ENCODE measurements at places on chromosomes 1 and 21.

GRCh38 chr1:96492236-96492635 is 229.3 kb upstream of the PTBP2 start:
- H3K36me3 ChIP-seq = no peaks in the 10 kb centered on the region
- no peaks in the 10 kb centered on the region for H3K27me3 ChIP-seq
- H3K27ac ChIP-seq = no peak overlapping the region
- no peak overlapping the region for H3K4me3 ChIP-seq
- DNase-seq = no peak

DNA sequence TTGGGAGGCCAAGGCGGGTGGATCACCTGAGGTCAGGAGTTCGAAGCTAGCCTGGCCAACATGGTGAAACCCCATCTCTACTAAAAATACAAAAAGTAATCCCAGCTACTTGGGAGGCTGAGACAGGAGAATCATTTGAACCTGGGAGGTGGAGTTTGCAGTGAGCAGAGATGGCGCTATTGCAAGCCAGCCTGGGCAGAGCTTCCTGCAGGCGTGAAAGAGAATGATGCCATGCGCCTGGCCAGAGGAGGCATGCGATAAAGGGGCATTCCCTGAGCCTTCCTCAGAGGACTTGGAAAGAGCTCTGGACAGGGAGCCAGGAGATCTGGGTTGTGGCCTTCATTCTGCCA is 3.2 kb downstream of the E2F2 start:
- no peaks in the 10 kb centered on the region for H3K36me3 ChIP-seq
- H3K27ac ChIP-seq = no peak overlapping the region
- peaks cover 28% of the 10 kb centered on the region for H3K4me1 ChIP-seq
- H3K4me3 ChIP-seq = no peak overlapping the region
- no peak for DNase-seq
- H3K27me3 ChIP-seq = peaks cover 2% of the 10 kb centered on the region

- H3K27ac ChIP-seq = no peak overlapping the region
- DNase-seq = no peak
- H3K36me3 ChIP-seq = no peaks in the 10 kb centered on the region
- no peak overlapping the region for H3K4me3 ChIP-seq
- no peaks in the 10 kb centered on the region for H3K27me3 ChIP-seq
These were observed 55.6 kb upstream of the MACF1 start for GRCh38 chr1:39148942-39149341.

GRCh38 chr1:99236756-99237155 is 27.5 kb upstream of the PLPPR4 start:
- no peak for DNase-seq
- H3K27me3 ChIP-seq = no peaks in the 10 kb centered on the region
